GM13976 (cell line): ENCODE measurements at places on chromosomes 4 and X.

GRCh38 chrX:38574858-38575257 is 13.5 kb downstream of the TSPAN7 start:
- DNase-seq: no peak

GRCh38 chr4:138056541-138056940 is 185.6 kb downstream of the SLC7A11 start:
- no peak for DNase-seq

- DNase-seq: no peak
These were observed 388.0 kb downstream of the SPRY1 start for GRCh38 chr4:123784626-123785025.

DNA sequence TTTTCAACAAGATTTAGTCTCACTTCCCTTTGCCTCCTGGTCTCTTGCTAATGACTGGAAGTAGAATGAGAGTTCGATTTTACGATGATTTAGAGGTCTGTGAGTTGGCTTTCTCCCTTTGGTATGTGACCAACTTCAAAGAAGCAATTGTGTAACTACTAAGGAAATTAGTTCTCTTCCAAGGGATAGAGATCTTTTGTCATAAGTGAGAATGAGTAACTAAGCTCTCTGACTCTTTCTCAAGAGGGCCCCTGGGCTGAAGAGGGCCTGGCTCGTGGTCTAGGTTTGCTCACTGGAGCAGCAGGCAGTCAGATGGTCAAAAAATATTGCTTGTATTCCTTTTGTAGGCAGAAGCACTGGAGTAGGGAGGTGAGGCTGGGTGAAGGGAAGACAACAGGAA is 176.3 kb downstream of the ENOX2 start:
- no peak for DNase-seq

GRCh38 chrX:139112432-139112831 is 400.9 kb upstream of the FGF13 start:
- DNase-seq: no peak

DNA sequence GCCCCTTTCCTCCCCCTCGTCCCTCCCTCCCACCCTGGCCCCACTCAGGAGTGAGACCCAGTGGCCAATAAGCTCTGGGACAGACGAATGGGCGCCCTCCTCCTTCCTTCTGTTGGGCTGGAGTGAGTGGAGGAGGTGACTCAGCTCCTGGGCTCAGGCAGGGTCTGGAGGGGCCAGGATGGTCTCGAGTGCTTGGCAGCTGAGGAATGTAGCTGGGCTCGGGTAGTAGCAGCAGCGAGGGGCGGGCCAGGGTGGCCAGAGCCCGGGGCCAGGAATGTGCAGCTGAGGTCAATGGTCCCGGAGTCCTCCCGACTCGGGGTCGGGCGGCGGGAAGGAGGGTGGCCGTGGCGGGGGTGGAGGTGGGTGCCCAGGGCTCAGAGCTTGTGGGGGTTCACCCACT is 15.0 kb downstream of the G6PD start:
- DNase-seq: no peak

DNA sequence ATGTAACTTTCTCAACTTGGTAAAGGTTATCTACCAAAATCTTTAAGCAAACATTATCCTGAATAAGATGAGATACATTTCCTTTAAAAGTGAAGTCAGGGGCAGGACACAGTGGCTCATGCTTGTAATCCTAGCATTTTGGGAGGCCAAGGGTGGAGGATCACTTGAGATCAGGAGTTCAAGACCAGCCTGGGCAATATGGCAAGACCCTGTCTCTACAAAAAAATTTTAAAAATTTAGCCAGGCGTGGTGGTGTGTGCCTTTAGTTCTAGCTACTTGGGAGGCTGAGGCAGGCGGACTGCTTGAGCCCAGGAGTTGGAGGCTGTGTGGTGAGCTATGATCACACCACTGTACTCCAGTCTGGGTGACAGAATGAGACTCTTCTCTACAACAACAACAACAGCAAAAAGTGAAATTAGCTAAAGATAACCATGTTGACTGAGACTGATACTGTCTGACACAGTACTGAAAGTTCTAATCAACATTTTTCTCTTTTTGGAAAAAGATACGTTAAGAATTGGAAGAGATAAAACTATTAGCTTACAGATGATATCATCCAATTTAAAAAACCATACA is 4.9 kb downstream of the DCAF16 start:
- no peak for DNase-seq

- DNase-seq: no peak
These were observed 63.5 kb downstream of the GEMIN8 start for GRCh38 chrX:13966071-13966792.

- DNase-seq: no peak
These were observed 228.2 kb downstream of the AFAP1 start for GRCh38 chr4:7711307-7711963.

GRCh38 chr4:102586644-102587021 is 85.5 kb downstream of the NFKB1 start:
- DNase-seq: no peak

DNA sequence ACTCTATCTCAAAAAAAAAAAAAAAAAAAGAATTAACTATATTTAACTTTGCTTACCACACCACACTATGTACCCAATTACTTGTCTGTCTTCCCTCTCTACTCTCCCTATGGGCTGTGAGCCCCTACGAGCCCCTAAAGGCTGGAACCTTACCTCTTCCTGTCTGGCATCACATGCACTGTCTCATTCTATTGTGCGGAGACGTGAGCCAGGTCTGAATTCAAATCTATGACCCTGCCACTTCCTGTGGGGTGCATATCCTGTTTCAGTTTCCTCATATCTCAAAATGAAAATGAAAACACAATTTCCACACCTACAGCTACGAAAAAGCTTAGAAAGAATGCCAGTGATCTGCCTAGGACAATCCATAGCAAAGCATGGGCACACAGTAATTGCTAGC is 42.9 kb upstream of the HS3ST1 start:
- no peak for DNase-seq

DNA sequence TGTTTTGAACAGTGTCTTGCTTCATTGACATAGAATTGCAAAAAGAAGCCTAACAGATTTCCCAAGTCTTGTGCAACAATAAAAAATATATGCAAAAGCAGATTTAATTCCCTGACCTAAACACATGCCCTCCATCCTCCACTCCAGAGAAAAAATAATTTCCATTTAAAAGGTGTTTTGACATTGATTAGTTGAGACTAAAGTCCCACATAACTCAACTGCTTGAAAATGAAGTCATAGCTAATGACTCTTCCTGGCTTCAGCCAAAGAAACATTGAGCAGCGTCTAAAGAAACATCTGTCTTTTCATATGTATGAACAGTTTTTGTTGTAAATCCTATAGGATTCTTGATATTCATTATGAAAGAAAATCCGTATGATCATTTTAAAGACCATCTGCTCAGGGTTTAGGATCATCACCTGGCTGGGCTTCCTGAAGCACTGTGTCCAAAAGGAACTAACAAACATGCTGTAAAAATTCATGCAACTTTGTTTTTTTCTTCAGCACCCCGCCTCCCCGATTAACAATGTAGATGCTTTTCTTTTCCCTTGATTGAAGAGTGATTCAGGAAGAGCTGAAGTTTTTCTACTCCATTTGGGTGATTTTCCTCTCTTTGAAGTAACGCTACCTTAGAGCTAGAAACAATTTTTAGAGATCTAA is 273.4 kb downstream of the HS3ST1 start:
- no peak for DNase-seq

GRCh38 chrX:34371754-34372153 is 239.6 kb upstream of the FAM47A start:
- no peak for DNase-seq

DNA sequence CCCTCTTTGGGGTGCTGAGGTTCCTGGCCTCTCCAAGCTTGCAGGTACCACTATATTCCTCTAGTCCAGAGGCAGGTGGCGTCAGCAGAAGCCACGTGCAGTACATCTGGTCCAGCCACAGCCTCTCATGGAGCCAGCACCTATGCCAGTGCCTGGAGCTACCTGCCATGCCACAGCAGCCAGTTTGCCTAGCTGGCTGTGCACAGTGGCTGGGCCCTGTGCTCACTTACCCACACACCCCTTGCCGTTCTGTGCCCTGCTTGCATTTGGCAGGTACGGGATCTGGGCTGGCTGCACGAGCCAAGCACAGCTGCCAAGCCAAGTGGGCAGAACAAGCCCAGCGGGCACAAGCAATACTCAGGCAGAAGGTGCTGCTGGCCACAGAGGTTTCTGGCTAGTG is 601.1 kb downstream of the EPHA5 start:
- no peak for DNase-seq

DNA sequence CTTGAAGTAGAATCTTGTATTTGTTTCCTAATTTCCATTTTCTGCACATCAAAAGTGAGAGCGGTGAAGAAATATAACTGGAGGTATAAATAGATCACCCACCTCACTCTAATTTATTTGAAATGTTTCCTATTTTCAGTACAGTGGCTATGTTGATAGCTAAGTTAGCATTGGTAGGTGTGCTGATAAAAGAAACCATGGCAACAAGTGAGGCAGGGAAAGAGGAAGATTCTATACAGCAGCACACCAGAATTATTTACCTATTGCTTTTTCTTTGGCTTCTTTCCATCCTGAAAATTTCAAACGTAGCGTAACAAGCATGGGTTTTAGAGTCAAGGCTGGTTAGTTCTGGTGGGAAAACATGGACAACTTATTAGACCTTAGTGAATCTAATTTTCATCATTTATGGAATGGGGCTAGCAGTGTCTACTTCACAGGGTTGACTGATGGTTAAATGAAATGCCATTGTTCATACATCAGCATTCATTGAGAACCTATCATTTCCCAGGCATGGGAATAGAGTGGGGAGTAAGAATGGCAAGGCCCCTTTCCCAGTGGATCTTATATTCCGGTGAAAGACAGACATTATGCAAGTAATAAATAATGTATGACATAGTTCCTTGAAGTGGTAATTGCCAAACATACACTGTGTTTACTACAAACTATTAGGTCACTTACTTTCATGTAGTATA is 30.6 kb upstream of the CTSO start:
- DNase-seq: no peak

DNA sequence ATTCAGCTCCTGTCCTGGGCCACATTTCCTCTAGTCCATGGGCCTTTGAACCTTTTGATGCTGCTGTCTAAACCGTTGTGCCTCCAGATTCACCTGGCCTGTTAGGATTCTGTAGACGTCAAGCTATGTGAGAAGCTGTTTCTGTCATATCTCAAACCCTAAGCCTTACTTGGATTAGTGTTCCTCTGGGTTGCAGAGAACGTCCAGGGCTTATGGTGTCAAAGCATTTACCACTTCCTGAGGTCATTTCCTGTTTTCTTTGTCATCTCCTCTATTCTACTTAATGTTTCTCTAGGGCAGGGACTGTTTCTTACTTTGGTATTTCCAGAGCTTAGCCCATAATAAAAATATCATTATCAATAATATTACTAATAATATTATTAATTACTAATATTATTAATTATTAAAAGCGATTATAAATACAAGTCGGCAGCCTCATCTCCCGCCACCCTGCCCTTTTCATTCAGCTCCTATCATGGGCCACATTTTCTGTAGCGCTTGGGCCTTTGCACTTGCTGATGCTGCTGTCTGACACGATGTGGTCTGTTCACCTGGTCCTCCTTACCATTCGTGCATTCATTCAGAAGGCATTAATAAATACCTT is 19.1 kb downstream of the PRIMPOL start:
- DNase-seq: no peak

DNA sequence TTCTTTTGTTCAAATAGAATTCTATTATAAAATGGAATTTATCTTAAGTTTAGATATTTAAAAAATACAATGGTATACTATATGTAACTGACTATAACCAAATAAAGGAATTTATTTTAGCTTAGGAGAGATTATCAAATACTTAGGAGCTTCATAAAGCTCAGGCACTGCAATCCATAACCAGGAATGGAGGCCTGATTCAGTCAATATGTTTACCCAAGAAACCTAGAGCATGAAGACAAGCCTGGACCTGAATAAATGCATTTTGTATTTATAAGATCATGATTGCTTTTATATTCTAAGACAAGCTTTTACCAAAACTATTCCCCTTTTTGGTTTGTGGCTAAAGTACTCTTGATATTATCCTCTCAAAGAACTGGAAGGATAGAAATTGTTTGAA is 742.6 kb downstream of the FAT4 start:
- no peak for DNase-seq

DNA sequence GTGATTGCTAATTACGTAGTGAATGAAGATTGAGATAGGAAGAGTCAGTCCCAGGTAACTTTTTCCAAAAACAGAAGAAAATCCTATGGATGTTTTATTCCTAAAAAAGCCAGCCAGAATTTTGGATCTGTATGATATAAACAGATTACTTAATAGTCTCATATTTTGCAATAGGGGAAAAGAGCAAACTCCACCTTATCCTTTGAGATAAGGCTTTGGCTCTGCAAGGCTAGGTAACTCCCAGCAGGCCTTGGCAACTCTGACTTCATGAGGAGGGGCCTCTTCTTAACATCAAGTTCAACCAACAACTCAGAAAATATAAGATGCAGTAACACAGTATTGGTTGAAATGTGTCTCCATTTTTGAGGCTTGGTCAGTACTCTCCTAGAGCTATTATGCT is 98.7 kb upstream of the SLC4A4 start:
- no peak for DNase-seq

GRCh38 chr4:1597021-1597931 is 86.8 kb downstream of the FAM53A start:
- DNase-seq: no peak
